Stimulated activated CD4-positive, alpha-beta T cell treated with anti-CD3 and anti-CD28 coated beads, Interleukin-1b, Interleukin-23, amount 100 ng/mL, for 1 hour (primary cell): ENCODE measurements at places on chromosomes 4 and X.

DNA sequence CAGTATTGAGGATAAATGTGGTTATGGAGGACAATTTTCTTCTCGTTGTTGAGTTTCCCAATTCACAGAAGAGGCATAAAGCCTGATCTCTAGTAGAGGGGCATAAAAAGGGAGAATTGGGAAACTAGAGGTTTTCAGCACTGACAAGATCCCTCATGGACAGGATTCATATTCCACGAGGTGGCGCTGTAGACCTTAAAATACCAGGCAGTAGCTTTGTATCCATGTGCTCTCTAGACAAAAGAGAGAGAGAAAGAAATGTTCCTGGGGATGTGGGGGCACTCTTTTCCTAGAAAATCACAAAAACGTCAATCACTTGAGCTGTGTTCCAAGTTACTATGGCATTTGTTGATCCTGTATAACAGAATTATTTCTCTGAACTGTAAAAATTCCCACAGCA lies 128.3 kb downstream of the MAGEE1 start:
- DNase-seq = no peak

- no peak for DNase-seq
Observed at GRCh38 chrX:12480956-12481355, 310.3 kb upstream of the PRPS2 start.

DNA sequence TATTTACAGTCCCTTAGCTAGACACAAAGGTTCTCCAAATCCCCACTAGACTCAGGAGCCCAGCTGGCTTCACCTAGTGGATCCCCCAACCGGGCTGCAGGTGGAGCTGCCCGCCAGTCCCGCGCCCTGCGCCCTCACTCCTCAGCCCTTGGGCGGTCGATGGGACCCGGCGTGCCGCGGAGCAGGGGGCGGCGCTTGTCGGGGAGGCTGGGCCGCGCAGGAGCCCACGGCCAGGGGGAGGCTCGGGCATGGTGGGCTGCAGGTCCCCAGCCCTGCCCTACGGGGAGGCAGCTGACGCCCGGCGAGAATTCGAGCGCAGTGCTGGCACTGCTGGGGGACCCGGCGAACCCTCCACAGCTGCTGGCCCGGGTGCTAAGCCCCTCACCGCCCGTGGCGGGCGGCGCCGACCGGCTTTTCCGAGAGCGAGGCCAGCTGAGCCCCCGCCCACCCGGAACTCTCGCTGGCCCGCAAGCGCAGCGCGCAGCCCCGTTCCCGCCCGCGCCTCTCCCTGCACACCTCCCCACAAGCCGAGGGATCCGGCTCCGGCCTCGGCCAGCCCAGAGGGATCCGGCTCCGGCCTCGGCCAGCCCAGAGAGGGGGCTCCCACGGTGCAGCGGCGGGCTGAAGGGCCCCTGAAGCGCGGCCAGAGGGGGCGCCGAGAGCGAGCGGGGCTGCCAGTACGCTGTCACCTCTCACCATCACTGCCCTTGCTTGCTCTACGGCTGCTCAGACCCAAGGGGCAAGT lies 39.4 kb downstream of the WFS1 start:
- DNase-seq = no peak

DNA sequence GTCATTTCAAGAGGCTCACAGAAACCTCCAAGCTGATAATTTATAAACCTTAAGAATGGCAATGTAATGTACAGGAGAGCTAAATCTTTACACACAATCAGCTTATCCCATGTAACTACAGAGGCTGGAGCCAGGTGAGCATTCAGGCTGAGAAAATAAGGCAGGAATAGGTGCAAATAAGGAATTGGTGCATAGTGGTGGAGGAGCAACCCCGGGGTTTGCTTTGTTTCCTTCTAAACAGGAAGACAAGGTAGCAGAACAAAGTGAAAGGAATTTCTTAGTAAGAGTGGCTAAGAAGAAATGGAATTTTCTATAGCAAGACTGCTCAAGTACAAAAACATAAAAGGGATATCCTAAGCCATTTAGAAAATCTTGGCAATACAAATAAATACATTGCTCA lies 82.4 kb downstream of the NR3C2 start:
- no peak for DNase-seq

GRCh38 chr4:48110452-48110978 lies 23.5 kb downstream of the TXK start:
- DNase-seq = no peak

GRCh38 chr4:133596459-133596858 lies 447.4 kb downstream of the PCDH10 start:
- no peak for DNase-seq

- no peak for DNase-seq
Observed at GRCh38 chr4:73222466-73223257, 35.9 kb downstream of the ANKRD17 start.

- no peak for DNase-seq
Observed at GRCh38 chrX:133754657-133755056, 230.7 kb downstream of the GPC3 start.

GRCh38 chr4:3389233-3390215 lies 52.2 kb upstream of the HGFAC start:
- no peak for DNase-seq

DNA sequence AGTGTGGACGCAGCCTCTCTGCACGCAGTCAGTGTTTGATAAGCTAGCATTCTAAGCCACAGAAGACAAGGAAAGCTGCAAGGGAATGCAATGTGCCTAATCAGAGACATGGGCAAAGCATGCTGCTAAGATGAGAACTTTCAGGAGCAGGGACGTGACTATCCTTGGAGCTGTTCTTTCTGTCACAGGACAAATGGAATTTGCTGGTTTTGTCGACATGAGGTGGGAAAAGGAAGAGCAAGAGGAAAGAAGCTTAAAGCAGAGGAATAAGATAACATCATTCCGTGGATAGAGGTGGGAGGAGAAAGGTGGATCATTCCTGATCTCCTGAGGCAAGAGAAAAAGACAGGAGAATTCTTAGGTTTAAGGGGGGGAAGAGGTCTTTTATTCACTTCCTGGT lies 33.7 kb downstream of the RBM47 start:
- no peak for DNase-seq

GRCh38 chrX:70421618-70422017 lies 1.5 kb upstream of the GDPD2 start:
- no peak for DNase-seq

DNA sequence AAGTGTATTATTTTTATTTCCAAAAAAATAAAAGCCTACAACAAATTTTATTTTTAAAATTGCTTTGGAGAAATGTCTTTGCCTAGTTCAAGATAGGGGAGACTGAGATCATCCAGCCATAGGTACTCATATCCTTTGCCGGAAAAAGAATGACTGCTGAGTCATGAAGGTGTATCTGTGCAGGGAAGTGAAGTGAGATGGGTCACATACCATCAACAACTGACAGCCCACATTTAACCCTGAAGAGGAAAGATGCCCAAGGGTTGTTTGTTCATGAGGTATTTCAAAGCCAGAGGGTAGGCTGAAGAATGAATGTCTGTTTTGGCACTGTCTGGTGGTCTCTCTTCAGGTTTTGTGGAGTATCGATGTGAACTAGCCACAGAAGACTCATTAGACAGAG lies 106.7 kb upstream of the TTC29 start:
- no peak for DNase-seq

GRCh38 chr4:140213116-140213515 lies 59.1 kb upstream of the MAML3 start:
- no peak for DNase-seq

- DNase-seq = no peak
Observed at GRCh38 chr4:6426571-6427438, 45.6 kb downstream of the PPP2R2C start.

GRCh38 chr4:103076747-103077347 lies at the start of gene SLC9B2:
SLC9B2 (minus strand) TSS chr4:103076761; CDS start chr4:103067550, 9,211 bp downstream.
- no peak for DNase-seq

DNA sequence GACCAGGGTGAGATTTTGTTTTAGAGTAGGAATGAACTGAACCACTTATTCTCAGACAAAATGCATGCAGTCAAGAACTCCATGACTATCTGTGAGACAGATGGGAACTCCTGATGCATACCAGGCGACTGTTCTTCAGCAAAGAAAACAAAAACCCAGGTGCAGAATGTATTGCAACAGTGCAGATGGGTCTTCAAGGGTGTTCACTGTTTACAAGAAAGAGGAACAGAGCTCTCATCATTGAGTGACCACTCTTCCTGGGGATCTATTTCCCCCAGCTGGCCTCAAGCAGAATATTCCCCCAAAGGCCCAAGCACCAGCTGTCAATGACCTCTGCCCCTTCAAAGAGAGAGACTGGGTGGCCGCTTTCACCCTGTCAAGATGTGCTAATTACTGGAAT lies 39.7 kb upstream of the BMP3 start:
- DNase-seq = no peak

GRCh38 chrX:16577483-16578029 lies 72.4 kb upstream of the S100G start:
- DNase-seq = no peak

GRCh38 chr4:164508771-164509170 lies 245.2 kb upstream of the SMIM31 start:
- DNase-seq = no peak

DNA sequence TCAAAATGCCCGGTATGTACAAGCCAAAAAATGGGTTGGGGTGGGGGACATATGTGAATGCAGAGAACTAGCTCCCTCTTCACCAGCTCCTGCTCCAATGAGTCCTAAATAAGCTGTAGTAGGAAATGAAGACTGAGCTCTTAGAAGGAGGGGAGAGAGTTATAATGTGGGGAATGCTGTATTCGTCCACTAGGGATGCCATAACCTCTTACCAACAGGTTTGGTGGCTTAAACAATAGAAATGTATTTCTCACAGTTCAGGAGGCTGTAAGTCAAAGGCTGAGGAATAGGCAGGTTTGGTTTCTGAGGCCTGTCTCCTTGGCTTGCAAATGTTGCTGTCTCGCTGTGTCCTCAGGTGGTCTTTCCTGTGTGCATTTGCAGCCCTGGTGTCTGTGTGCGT lies 4.4 kb upstream of the INPP4B start:
- DNase-seq = no peak

GRCh38 chr4:95178938-95179337 lies 369.8 kb downstream of the UNC5C start:
- DNase-seq = no peak

DNA sequence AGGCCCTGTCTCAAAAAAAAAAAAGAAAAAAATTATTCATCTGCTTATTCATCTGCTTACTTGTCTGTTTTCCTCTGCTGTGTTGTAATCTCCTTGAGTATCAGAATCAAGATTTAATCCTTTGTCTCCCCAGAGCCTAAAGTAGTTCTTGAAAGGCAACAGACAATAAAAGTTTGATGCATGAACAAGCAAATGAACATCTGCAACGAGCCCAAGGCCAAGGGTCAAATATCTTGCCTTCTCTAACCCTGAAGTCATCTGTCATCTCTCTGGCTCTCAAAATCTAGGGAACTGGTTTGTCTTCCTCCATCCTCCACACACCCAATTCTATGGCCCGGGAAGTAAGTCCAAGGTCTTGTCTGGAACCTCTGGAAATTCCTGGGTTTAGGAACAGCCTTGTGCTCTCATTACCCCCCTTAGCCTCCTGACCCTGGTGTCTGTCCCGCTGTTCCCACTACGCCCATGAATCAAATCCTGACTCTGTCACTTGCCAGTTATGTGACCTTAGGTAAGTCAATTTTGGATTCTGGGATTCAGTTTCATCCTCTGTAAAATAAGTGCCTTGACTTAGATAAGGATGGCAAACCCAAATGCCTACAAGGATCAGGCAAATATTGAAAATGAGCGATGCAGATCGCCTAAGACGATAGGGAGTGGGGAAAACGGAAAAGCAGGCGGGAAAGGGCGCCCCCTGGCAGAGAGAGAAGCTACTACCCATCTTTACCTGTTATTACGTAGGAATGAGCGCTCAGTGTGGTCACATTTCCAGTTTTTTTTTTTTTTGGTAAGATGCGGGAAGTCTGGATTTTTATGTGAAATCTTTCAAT lies 102.7 kb upstream of the DHX15 start:
- DNase-seq = no peak

GRCh38 chrX:2502668-2503519 lies 2.1 kb upstream of the DHRSX start:
- DNase-seq = no peak

DNA sequence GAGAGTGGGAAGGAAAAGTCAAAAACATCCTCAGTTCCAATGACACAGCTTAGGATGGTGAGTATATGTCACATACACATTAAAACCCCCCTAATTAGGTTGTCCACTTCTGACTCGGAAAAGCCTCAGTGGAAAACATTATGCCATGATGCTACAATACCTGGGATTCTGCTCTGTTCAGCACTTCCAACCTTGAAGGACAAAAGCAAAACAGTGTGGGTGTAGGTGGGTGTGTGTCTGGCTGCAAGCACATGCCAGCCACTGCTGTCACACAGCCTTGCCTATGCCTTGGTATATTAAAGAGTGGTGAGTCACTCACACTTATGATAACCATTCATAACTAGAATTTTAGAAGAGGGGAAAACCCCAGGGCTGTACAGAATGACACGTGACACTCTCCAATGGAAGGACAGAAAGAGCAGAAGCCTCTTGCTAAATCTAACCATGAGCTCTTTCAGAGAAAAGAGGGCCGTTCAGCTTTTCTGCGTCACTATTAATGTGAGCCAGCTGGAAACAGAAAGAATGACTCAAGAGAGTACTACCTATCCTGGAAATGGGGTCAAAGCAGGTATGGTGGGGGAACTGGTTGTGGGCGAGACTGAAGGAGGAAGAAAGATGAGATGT lies 159.6 kb downstream of the TET2 start:
- no peak for DNase-seq

- no peak for DNase-seq
Observed at GRCh38 chr4:52052475-52052780, 1.3 kb downstream of the SPATA18 start.

DNA sequence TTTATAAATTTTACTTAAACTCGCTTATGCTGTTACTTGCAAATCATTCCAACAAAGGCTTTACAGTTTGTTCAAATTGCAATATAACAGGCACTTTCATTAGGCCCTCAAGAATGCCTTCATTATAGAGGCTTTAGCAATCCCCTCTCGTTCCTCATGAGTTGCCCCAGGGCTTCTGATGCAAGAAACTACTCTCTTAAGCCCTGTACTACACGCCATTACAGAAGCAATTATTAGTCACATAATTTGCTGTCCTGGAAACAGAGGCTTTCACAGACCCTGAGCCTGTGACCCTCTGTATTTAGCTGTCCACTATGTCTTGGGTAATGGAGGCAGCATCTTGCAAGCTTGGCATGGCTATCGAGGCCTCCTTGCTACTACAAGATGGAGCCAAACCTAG lies 965.9 kb upstream of the DIAPH2 start:
- no peak for DNase-seq

DNA sequence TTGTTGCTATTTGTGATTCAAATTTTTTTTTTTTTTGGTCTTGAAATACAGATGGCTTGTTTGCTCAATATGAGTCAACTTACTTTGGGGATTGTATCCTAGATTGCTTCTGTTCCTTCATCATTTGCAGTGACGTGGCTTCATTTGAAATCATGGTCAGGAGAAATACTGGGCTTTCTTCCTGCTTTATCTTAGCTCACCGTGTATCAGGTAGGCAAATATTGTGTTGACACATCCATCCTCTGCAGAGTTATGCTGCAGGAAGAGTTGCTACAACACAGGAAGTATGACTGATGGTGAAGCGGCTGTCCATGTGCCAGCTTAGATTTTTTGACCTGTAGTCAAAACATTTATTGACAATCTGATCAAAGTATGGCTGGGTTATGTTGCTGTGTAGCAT lies 232.2 kb downstream of the C4orf33 start:
- DNase-seq = no peak
